NCI-H345 (cell line): ENCODE measurements at places on chromosomes 1 and 21.

GRCh38 chr1:33146003-33146402, 35.8 kb downstream of the TRIM62 start:
- no peak for DNase-seq

DNA sequence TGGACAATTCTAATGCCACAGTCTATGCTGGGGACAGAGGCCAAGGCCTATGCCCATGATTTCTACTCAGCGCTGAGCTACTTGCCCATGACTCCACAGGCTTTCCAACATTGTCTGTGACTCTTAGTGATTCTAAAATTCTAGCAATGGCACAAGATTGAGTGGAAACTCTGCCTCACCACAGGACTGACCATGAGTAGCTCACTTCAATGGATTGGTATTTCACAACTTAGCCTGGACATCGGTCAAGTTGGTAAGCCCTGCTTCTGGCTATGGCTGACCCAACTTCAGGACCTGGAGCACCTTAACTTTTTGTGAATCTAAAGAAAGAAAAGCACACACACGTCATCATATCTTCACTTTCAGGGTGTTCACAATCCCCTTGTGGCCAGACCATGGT, 255.1 kb downstream of the SDCCAG8 start:
- DNase-seq, result no peak

GRCh38 chr1:10873189-10873588, 76.7 kb upstream of the CASZ1 start:
- no peak for DNase-seq

DNA sequence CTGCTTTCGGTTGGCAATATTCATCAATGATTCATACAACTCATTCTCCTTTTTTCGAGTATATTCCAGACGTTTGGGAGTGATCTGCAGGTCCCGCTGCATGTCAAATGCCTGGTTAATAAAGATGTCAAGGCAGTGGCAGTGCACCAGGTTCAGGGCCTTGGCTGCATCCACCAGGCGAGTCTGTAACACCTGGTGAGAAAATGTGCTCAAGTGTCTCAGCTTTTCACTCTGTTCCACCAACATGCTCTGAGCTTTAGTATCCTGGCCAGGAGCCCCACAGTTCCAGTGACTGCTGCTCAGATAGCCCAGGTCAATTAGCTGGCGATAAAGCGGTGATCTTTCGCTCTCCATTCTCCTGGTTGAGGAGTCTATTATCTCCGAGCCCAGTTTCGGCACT, 42.3 kb downstream of the DSTYK start:
- no peak for DNase-seq

GRCh38 chr1:93676427-93676826, 5.2 kb downstream of the BCAR3 start:
- no peak for DNase-seq

GRCh38 chr1:36523850-36524249, 41.1 kb upstream of the CSF3R start:
- DNase-seq, result no peak

DNA sequence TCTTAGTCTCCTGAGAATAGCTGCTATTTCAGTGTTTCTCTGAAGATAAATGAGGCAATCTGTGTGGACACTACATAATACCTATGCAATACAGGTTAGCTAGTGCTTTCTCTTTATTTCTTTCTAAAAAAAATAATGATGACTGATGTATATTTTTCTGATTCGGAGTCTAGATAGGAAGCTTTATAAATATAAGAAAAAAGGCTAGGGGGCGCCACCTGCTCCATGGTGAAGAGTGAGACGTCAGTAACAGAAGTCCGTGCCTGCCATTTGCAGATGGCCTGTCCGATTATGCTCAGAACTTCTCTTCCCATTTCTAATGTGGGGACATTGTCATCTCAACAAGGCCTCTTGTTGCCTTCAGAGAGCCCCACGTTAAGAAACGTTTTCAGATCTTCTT, 26.4 kb downstream of the QSOX1 start:
- peak; percentile 30 for DNase-seq

GRCh38 chr1:244296447-244296846, 155.3 kb downstream of the ADSS2 start:
- DNase-seq, result no peak

DNA sequence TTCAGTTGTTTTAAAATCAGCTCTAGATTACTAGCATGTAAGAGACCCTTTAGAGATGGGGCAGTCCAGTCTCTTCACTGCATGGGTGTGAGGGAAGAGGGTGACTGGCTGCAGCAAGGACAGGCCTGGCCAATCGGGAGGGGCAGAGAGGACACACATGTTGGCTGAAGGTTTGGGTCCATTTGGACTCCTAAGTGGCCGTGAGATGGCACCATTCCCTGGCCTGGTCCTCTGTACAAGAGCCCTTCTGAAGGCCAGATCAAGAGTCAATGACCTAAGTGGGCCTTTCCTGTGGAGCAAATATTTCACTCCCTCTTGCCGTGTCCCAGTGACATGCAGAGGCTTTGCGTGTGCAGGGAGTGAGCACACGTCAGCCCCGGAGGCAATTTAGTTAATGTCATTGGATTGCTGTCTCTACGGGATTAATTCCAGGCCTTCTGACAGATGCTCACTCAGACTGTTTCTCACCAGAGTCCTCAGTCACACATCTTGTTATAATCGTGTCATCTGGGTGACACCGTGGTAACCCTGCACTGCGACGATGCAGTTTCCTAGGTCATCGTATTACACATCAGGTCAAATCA, 613.0 kb downstream of the NPHP4 start:
- DNase-seq, result no peak

DNA sequence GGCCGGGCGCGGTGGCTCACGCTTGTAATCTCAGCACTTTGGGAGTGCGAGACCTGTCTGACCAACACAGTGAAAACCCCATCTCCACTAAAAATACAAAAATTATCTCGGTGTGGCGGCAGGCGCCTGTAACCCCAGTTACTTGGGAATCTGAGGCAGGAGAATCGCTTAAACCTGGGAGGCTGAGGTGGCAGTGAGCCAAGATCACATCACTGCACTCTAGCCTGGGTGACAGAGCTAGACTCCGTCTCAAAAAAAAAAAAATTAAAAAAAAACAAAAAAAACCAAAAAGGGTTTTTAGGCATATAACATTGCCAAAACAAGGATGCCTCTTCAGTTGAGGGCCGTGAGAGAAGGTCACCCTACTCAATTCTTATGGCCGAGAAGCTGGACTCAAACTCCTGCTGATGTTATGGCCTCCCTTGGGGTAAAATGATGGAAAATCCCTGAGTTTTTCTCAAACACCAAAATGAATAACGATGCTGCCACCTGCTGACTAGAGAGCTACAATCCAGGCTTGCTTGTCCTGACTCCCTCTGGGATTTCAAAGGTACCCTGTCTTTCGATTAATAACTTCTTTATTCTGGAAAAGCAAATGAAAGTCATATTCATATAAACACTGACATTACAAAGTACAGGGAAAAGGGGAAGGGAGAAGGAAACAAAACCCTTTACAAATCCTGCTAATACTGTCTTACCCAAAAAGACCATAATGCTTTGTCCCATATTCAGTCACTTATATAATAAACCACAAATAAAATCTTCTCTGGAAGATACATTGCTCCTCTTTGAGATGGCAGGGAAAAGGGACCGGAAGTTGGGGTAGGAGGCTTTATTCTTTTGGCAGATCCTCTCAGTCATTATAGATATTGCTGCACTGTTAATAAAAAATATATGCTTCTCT, 10.7 kb downstream of the RAB42 start:
- DNase-seq, result peak; percentile 53

- DNase-seq, result no peak
Measured at GRCh38 chr21:35102488-35103371, 53.6 kb upstream of the RUNX1 start.

DNA sequence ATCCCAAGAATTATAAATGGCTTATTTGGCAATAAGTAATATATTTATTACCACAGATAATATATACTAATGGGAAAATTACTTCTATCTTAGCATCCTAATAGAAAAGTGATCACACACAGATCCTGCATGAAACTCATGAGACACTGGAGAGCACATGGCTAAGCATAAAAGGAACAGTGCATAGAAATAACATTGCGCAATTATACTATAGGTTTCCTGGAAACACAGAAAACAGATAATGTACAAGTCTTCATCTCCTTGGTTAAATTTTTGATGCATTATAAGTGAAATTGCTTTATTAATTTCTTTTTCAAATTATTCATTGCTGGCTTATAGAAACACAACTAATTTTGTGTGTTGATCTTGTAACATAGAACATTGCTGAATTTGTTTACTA, 210.4 kb downstream of the USH2A start:
- DNase-seq, result no peak

GRCh38 chr1:23167353-23168078, 1.1 kb downstream of the LUZP1 start:
- DNase-seq, result peak; percentile 44
